ENCODE measurements at places on chromosomes 6 and 20.

GRCh38 chr6:93416571-93417420 lies 2.6 kb downstream of the EPHA7 start:
- peak; percentile 17 for DNase-seq

DNA sequence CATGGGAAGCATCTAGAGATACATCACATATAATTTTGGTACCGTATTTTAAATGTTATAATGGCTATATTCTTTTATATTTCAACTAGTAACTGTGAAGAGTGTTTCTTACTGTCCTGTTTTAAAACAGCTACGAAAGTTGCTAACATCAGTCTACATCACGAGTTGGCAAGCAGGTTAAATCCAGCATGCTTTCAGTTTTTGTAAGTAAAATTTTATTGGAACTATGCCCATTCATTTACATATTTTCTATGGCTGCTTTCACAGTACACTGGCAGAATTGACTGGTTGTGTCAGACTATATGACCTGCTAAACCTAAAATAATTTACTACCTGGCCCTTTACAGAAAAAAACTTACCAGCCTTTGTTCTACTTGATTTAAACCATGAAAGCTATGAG lies 478.1 kb downstream of the PHF3 start:
- no peak for DNase-seq

- DNase-seq: no peak
Observed at GRCh38 chr6:148497717-148498116, 155.1 kb downstream of the SASH1 start.

- DNase-seq: no peak
Observed at GRCh38 chr6:113625850-113626249, 231.3 kb upstream of the MARCKS start.

DNA sequence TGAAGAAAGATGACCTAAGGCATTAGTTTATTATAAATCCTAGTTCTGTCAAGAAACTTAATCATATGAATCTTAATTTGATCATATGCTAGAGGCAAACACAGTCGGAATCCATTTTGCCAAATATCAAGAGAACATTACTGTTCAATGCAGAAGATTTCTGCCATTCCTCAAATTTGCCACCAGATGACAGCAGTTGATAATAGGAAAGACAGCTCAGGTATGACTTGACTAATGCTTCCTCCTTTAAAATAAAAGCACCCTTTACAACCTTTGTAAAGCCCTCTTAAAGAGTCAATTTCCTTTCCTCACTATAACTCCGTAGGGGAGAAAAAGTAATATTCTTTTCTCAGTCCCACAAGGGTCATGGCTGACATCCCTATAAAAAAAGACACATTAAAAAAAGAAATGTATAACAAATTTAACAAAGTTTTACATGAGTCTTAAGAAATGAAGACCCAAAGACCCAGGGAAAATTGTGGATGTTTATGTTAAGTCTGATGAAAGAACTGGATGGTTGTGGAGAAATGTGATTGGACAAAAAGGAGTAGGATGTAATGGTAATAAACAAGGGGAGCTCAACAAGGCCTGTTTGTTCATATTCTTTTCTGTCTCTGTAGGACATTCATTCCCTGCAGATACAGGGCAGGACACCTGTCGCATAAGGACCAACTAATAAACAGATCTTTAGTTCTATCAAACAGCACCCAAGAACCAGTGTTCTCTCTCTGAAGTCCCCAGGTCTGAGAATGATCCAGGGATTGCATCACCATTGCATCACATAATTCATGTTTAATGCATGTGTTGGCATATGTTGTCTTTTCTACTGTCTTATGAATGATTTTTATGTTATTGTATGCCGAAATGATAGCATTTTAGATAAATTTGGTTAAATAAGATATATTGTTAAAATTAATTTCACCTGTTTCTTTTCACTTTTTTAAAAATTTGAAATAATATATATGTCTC lies 23.0 kb upstream of the IL17A start:
- peak; percentile 30 for DNase-seq

DNA sequence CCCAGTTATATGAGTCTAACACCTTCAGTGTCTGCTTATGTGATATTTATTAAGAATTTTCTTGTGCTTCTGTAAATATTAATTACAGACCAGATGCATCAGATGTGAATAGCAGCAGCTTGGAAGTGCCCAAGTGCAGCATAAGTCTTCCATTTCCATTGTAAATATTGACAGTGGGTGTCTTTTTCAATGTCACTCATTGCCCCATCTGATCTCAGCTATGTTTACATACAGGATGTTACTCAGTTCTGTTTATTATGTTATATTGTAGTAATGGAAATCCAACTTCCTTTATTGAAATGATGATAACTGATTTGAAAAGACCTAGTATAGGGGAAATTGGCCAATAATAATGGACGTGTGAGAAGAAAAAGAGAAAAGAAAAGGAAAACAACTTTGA lies 296.7 kb downstream of the SAMD5 start:
- no peak for DNase-seq

DNA sequence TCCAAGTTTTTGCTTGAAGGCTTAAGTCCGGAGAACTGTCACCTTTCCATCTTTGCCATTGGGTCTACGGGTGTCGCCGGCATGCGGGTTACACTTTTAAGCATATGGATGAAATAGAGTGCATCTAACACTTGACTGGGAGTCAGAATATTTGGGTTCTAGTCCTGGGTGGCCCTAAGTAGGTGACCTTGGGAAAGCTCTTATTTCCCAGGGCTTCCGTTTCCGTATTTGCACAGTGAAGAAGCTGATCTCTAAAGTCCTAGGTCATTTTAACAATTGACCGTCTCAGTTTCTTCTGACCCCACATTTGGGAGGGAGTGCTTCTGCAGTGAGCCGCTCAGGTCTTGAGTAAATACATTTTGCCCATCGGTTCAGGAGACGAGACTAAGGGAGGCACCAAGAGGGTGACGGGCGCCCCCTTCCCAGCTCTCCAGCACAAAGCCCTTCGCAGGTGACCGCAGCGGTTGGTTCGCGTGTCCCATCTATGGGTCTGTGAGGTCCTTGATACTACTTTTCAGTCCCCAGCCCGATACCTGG lies 651 bp upstream of the BLTP3A start:
- peak; percentile 65 for DNase-seq

DNA sequence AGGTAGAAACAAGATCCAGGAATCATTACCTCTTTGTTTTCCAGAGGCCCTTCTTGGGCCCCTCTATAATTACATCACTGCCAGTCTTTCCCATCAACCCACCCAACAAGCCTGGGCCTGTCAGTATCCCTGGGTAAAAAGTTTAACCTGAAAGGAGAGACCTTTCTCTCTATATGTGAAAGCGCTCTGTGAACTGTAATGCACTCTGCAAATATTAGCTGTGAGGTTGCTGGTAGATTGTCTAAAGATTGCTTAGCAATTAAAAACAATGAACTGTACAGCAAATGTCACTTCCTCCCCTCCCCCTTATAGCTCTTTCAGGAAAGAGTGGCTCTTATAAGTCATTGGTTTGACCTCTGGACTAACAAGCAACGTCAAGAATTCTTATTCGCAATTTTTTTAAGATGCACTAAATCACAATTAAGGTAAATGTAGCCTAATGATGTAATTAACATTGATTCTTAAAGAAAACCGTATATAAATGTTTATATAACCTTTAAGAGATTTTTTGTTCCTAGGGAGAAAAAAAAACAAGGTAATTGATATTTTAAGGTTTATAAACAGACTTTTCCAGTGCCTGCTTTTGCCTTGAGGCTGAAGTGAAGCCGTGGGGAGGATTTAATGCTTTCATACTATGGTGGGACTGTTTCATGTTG lies 18.4 kb downstream of the ECT2L start:
- no peak for DNase-seq

DNA sequence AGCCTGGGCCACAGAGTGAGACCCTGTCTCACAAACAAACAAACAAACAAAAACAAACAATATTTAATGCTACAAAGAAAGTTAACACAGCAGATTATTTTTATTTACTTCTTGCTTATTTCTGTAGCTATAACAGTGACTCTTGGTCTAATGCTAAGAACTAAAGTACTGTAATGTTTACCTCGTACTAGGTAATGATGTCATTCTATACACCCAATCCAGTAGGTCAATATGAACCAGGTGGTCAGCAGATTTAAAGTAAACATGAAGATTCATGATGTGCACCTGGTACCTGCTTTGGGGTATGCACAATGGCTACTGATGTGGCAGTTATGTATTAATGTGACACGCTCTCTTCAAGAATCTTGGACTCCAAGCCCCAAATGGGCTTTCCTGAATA lies 36.6 kb upstream of the CARMIL1 start:
- no peak for DNase-seq

DNA sequence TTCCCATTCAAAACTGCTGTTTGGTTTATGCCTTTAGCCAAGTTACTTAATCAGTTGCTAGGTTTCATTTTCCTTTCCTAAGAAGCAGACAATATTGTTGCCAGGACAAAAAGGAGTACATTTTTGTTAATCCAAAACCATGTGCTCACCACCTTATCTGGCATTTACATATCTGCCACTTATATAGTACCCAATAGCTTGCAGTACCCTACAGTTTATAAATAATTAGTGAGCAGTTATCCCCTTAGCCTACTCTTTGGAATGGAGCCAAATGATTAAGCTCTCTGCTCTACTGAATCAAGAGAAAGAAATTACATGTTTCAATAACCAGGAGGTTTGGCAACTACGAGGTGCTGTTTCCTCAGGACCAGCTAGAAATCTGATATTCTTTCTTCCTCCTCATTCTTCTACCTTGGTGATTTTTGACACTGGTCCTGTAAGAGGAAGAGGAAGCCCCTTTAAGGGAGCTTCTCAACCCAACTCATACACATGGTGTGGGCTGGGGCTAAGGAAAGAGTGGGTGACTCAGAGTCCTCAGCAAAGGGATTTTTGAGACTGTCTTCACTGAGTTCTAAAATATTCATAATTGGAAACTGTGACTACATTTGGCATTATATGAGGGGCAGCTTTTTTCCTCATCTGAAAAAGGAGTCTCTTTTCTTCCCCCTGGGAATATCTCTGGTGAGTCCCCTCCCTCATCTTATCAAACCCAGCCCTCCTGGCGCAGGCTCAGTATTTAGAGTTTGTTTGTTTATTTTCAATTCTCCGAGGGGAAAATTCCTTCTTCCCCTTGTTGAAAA lies 1.5 kb downstream of the ZNFX1 start:
- peak; percentile 60 for DNase-seq

GRCh38 chr6:157203764-157204163 lies 119.6 kb downstream of the TMEM242 start:
- no peak for DNase-seq

GRCh38 chr6:1603708-1604107 lies 6.0 kb upstream of the FOXC1 start:
- no peak for DNase-seq
